Activated CD4-positive, alpha-beta T cell treated with anti-CD3 and anti-CD28 coated beads for 4 hours (primary cell): ENCODE measurements at places on chromosomes 1 and 21.

- DNase-seq = no peak
Measured at GRCh38 chr1:4655674-4656532, 1.5 kb downstream of the AJAP1 start.

DNA sequence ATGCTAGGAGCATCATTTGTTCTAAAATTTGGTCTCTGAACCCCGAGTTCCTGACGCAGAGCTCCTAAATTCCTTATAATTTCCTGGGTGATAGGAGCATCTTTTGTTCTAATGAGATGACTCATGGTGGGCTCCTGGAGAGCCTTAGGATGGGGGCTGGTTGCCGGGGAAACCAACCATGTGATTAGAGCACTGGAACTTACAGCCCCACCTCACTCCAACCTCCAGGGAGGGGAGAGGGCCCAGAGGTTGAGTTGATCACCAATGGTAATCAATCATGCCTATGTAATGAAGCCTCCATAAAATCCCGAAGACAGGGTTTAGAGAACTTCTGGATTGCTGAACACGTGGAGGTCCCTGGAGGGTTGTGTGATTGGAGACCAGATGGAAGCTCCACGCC lies 7.7 kb downstream of the SHISAL2A start:
- DNase-seq = no peak

DNA sequence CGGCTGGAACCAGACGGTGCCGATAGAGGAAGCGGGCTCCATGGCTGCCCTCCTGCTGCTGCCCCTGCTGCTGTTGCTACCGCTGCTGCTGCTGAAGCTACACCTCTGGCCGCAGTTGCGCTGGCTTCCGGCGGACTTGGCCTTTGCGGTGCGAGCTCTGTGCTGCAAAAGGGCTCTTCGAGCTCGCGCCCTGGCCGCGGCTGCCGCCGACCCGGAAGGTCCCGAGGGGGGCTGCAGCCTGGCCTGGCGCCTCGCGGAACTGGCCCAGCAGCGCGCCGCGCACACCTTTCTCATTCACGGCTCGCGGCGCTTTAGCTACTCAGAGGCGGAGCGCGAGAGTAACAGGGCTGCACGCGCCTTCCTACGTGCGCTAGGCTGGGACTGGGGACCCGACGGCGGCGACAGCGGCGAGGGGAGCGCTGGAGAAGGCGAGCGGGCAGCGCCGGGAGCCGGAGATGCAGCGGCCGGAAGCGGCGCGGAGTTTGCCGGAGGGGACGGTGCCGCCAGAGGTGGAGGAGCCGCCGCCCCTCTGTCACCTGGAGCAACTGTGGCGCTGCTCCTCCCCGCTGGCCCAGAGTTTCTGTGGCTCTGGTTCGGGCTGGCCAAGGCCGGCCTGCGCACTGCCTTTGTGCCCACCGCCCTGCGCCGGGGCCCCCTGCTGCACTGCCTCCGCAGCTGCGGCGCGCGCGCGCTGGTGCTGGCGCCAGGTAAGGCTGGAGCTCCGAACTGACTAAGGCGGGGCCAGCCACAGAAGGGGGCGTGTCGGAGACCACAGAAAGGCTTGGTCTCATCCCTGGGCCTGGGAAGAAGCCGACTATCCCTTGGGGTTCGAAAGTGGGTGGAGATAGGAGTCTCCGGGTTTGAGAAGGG lies 486 bp downstream of the SLC27A3 start:
- peak; percentile 61 for DNase-seq

GRCh38 chr1:14939527-14940284 lies 213.8 kb upstream of the TMEM51 start:
- DNase-seq = no peak

- DNase-seq = no peak
Measured at GRCh38 chr1:19347533-19348172, 35.5 kb downstream of the SLC66A1 start.

DNA sequence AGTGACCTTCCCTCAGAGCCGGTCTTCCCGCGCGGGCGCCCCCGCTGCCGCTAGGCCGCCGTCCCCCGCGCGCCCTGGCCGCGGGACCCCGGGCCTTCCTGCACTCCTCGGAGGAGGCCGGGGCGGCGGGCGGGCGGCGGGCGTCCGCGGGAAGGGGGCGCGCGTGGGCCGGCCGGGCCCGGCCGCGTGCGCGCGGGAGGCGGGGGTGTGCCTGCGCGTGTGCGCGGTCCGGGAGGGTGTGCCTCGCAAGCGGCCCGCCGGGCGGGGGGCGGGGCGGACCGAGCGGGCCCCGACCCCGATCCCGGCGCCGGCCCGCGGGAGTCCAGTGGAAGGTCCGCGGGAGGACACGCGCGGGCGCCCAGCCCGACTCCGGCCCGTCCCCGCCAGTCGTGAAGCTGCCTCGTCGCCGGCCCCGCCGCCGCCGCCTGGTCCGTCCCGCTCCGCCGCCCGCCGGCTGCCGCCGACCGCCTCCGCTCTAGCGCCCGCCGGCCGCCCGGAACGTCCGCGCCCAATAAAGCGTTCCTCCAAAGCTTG lies 438 bp downstream of the MRPS6 start:
- DNase-seq = peak; percentile 59

DNA sequence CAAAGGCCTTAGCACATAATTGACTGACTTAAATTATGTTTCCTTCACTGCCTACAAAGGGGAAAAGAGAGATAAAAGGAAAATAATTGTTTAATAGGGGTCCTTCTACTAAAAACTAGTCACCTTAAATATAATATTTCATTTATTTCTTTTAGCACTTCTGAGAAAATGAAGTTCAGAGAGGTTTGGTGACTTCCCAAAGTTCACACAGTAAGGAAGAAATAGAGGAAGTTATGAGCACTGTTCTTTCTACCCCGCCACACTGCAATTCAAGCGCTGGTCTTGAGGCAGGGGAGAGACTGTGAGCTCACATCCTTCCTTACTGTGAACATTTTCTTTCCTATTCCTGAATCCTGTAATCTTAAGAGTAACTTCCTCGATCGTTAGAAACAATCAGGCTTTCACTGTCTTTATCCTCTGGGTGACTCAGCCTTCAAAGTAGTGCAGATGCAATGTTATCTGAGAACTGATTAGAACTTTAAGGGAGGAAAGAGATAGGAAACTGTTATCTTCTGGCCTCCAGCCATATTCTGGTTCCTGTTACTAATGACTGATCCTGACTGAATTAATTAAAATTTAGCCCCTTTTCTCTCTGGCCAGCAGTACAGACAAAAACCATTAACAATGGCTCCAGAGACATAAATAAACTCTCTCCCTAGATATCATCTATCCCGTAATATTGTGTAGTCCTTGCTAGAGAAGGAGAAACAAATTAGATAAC lies 6.8 kb downstream of the RGS5 start:
- DNase-seq = no peak

- no peak for DNase-seq
Measured at GRCh38 chr1:22507587-22507986, 55.7 kb upstream of the EPHA8 start.

- DNase-seq = no peak
Measured at GRCh38 chr1:57835620-57836019, 411.8 kb upstream of the DAB1 start.
